ENCODE measurements at places on chromosomes 16 and 17. TPM values are rescaled to one million over a fixed set of nuclear protein-coding genes. Genes with fewer than 3 reads are reported as not detected.

MYOCD gene
- total RNA-seq, result 3.8 TPM

DNA sequence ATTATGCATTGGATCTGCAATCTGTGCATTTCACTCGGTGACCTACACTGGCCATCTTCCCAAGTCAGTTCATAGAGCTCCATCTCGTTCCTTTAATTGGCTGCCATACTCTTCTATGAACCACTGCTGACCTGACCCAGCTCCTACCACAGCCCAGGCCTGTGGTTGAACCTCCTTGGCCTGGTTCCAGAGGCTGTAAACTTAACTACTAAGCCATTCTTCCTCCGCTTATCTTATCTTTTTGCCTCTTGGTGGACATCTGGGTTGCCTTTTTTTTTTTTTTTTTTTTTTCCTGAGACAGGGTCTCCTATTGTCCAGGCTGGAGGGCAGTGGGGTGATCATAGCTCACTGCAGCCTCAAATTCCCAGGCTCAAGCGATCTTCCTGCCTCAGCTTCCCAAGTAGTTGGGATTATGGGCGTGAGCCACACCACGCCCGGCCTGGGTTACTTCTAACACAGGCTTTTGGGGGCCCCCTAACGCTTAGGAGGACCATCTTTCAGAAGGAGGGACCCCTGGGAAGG, 18.3 kb downstream of the COQ7 start:
- no peak for DNase-seq

GRCh38 chr16:86075839-86076440, 177.0 kb downstream of the IRF8 start:
- no peak for DNase-seq

- DNase-seq, result no peak
These were observed 86.5 kb downstream of the SNX29 start for GRCh38 chr16:12063004-12063395.

DNA sequence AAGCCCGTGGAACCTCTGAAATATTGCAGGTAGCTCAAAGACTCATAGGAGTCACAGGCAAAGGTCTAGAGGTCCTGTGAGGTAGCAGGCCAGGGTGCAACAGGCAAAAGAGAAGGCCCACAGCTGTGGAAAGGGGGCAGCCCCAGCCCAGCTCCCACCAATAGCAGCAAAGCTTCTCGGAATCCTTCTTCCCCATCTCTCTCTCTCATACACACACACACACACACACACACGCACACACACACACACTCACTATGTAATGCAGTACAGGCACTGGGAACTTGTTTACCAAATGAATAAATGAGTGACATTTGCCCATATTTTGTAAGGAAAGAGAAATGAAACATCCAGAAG, 16.8 kb upstream of the SUPT4H1 start:
- no peak for DNase-seq

DNA sequence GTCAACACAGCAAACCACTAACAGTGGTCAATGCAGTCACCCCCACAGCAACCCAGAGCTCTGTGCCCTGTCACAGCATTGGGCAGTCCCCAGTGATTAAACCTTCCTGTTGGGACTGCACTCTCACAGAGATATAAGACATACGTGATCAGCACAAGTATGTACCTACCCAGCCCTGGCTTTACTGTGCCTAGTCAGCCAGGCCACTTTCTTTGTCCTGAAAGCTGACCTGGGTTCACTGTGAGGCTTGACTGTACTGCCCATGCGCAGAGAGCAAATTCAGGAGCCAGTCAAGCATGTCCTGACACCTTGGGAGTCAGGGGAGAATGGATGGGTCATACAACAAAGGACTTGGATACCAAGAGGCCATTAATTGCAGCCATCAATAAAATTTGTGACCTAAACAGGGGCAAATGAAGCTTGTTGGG, 10.9 kb upstream of the TMEM170A start:
- no peak for DNase-seq

DNA sequence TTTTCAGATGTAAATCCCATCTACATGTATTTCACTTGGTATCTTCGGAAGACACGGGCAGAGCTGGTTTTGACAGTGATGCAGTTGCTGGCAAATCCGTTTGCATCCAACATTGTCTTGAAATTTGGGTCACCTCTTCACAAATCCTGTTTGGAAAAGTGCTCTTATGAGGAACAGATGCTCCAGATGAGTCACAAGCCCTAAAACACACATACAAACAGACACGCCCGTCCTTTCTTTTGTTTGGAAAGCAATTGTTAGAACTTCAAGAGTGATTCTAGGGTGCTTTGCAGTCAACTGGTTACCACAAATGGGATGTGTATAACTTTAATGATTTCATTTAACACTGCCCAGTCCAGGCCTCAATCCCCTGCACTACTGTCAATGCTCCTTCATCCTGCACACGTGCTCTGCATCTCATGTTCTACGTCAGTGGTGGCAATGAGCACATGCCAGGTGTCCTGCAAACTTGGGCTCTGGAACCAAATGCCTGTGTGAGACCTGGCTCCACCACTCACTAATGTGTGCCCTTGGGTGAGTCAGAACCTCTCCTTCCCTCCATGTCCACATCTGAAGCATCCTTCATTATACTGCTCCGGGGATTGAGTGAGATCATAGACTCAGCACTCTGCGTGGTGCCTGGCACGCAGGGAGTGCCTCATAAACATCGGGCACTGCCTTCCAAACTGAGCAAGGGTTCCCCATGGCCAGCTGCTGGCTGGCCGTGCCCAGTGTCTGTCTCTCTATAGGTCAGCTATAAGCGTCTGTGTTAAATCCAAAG, 19.3 kb upstream of the FOXF1 start:
- no peak for DNase-seq

ZG16B gene
- not detected for total RNA-seq

GRCh38 chr16:55760310-55761001, 72.4 kb downstream of the CES1 start:
- DNase-seq, result no peak

CEP131 gene
- 6.1 TPM for total RNA-seq

- no peak for DNase-seq
These were observed 1.5 kb upstream of the CCDC57 start for GRCh38 chr17:82214012-82214628.

- no peak for DNase-seq
These were observed 17.8 kb downstream of the OSBPL7 start for GRCh38 chr17:47803751-47804150.

DNA sequence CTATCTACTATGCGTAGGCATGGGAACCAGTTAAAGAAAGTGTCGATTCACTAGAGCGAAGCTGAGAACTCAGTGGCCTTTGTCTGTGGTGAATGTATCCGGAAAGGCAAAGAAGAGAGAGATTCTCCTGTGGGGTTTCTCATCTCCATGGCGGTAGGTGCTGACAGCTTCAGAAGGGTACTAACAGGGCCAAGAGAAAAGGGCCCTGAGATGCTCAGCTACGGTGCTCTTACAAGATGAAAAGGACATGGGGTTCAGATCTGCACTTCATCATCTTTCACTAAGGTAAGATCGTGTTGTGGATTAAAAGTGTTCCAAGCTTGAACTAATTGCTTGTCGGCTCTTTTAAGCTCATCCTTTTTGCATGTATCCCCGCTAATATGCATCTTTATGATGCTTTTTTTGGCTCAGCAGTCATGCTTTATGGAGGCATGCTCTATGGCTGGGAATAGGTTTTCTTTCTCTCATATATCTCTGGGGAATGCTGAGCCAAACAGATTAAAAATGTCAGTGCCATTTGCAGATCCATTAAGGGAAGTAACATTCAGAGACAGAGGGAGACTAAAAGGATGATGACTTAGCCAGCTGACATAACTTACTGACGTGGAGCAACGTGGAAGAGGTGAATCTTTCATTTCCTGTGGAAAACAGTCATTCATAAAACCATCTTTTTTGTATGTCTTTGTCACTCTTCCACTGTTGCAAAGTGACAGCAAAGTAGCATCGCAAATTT, 29.9 kb downstream of the KCNJ16 start:
- no peak for DNase-seq

ASPA gene
- total RNA-seq, result 0.76 TPM

DNA sequence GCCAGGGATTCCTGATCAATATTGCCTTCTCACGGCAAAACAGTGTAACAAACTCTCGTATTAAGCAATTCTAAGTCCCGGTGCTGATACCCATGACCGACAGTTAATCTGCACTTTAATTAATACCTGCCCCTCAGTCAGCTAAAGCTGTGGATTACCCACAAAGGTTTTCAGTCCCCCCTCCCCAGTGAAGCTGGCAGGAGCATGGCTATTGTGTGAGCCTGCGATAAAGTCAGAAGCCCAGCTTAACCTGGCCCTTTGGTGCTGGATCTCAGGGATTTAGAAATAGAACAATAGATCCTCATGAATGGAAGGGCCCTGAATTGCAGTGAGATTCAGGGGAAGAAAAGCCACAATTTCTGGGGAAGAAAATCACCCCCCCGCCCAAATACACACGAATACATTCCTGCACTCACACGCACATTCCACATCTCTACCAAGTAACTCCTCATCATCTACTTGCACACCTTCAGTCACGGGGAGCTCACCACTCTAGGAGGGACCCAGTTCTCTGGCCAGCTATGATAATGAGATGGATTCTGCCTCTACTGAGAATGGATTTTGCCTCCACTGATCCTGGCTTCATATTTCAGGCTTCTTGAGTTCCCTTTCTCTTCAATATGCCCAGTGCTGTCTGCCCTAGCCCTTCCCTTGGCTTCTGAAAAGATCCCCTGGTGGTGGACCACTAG, 102.6 kb downstream of the WSCD1 start:
- no peak for DNase-seq

LHX1 gene
- total RNA-seq, result not detected

GRCh38 chr16:50270510-50271147, 4.3 kb downstream of the ADCY7 start:
- DNase-seq, result no peak

FOXO3B gene
- total RNA-seq, result 1.4 TPM

ACBD4 gene
- total RNA-seq, result 6.9 TPM

SLC38A8 gene
- total RNA-seq, result not detected

IRF8 gene
- total RNA-seq, result 13.0 TPM

DNA sequence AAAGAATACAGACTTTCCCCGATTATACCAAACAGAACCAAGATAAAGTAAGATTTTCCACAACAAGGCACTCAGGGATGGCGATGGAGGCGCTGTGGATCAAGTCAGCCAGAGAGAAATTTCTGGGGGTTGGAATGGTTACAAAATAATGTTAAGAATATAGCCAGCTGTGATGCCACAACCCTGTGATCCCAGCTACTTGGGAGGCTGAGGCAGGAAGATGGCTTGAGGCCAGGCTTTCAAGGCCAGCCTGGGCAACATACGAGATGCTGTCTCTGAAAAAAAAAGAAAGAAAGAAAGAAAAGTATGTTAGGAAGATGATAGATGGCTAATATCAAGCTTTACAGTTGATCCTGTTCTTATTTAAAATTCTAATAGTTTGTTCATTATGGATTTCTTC, 10.6 kb upstream of the ALOX12 start:
- DNase-seq, result no peak

AIPL1 gene
- not detected for total RNA-seq

DNA sequence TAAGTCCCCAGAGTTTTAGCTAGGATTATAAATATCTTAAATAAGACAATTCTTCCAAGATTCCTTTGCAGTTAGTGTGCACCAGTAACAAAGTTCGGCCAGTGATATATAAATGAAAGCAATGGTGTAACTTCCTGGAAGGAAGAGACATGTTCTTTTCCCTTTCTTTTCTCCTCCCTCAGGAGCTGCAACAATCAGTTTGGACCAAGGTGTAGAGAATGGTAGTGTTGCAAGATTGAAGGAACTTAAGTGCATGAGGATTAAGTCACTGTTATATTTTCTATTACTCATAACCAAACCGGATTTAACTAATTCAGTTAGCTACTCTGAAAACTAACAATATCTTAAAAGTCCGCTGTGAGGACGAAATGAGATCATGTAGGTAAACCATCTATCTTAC, 68.9 kb upstream of the KCNJ16 start:
- no peak for DNase-seq

ITGB4 gene
- total RNA-seq, result 115 TPM

GRCh38 chr17:61075988-61076387, 323.7 kb upstream of the TBX2 start:
- DNase-seq, result no peak

DNA sequence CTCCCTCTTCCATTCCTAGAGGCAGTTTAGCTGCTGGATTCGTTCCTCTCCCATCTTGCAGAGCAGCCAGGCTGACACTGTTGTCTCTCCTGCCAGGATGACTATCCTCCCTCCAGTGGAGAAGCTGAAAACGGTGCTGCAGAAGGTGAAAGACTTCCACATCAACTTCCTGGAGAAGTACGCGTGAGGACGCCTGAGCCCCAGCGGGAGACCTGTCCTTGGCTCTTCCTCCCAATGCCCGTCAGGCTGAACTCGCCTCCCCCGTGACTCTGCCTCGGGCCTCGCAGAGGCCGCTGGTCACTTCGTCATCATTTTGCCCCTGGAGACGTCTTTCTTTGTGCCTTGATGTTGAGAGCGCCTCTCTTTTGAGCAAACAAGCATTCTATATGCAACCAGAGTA, 44.6 kb downstream of the GPT2 start:
- DNase-seq, result no peak

LGALS9B gene
- 8.1 TPM for total RNA-seq

PDILT gene
- total RNA-seq, result not detected

GRCh38 chr16:57277586-57277985, 6.9 kb downstream of the PLLP start:
- no peak for DNase-seq

GRCh38 chr17:8746501-8747236, 2.0 kb upstream of the CCDC42 start:
- DNase-seq, result no peak

GRCh38 chr17:31499771-31500554, 108.5 kb downstream of the RAB11FIP4 start:
- no peak for DNase-seq

SLC7A5 gene
- 140 TPM for total RNA-seq

Data from esophagus squamous epithelium (tissue), 5 donors.